ENCODE measurements at places on chromosomes 6 and 20.
A peak's percentile ranks its signal among the peaks of the same experiment; 100 is the strongest.

DNA sequence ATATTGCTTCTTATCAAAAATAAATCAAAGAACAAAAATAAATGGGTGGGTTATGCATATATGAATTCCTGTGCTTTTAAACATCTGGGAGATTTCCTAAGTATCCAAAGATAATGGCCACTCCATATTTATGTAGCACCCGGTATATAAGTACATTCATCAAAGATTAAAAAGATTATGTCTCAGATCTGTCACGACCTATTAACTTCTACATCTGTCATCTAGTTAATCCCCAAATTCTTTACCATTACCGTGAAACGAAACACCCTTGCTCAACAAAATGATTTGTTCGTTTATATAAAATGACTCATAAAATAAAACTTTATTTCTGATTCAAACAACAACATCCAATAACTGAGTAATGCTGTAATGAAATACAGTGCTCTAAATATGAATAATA lies 64.8 kb upstream of the FOXQ1 start:
- no peak for DNase-seq

DNA sequence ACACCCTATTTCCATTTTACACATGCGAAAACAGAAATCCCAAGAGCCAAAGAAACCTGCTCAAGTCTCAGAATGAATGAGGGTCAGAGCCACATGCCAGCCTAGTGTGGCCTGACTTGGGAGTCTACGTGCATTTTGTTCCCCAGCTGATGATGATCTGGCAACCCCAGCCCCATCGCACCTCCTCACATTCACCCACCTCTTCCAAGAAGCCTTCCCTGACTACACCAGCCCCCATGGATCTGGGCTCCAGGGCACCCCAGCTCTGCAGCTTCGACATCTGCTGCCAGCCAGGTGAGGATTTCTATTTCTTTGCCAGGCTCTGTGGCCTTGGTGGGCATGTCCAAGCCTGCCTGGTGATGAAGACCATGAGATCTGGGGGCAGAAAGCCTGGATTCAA lies 41.0 kb downstream of the ANGPT4 start:
- DNase-seq: no peak

DNA sequence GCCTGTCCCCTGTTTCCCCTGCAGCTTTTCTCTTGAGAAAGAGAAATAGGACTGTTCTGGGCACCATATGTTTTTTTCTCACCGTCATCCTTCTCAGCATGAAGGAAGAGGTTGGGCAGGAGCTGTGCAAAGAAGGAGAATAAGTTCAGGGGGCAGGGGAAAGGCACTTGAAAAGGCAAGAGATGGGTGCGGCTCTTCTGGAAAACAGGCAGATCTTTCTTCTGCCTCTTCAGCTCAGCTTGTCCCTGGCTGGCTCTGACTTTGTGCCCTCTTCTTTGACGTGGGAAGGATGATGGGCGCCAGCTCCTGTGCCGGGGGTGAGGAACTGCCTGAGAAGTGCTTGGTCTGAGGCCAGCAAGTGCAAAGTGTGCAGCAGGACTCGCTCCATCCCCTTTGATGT lies 206.5 kb downstream of the DOK5 start:
- DNase-seq: no peak

GRCh38 chr6:136309729-136310311 lies 20.2 kb upstream of the BCLAF1 start:
- DNase-seq: no peak

GRCh38 chr6:113903666-113904330 lies 46.7 kb downstream of the MARCKS start:
- DNase-seq: peak; percentile 48

GRCh38 chr6:137878029-137878428 lies 11.0 kb downstream of the TNFAIP3 start:
- DNase-seq: no peak

GRCh38 chr6:19866173-19866984 lies 29.2 kb downstream of the ID4 start:
- DNase-seq: no peak

GRCh38 chr6:149459761-149460160 lies 25.1 kb downstream of the ZC3H12D start:
- DNase-seq: no peak

DNA sequence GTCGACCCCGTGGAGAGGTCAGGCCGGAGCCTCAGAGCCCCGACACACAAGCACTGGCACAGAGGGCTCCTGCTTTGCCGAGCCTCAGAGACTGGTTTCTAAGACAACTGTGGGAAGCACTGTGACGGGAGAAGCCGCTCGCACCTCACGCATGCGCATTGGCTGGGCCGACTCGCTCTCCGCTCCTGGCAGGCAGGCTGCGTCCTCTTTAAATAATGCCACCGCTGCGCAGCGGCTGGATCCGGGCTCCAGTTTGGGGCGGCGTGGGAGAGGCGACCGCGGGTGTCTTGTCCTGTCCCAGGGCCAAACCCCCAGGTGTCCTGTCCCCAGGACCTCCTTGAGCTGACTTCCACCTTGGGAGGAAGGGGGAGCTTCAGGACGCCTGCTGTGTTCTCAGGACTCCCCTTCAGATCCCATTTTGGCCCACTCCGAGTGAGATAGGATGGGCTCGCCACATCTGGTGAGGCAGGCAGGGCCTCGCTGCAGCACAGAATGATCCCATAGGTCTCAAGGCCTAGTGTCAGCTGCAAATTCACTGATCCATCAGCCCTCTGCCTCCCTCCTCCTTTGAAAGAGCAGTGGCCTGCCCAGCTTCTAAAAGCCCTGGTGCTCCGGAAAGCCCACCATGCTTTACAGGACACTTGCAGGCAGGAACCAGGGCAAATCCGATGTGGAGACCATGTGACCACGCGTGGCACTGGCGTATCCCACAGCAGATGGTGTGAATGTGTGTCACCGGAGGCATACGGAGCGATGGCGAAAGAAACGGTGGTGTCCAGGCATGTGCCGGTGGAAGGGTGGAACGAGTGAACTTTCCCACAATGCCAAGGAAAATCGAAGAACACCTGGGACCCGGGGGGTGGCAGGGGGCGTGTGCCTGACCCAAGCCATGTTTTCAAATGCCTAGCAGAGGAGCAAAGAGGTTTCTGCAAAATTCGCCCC lies 169.3 kb upstream of the ZNF337 start:
- peak; percentile 63 for DNase-seq

- no peak for DNase-seq
Measured at GRCh38 chr20:46700481-46700880, 9.0 kb upstream of the SLC2A10 start.

DNA sequence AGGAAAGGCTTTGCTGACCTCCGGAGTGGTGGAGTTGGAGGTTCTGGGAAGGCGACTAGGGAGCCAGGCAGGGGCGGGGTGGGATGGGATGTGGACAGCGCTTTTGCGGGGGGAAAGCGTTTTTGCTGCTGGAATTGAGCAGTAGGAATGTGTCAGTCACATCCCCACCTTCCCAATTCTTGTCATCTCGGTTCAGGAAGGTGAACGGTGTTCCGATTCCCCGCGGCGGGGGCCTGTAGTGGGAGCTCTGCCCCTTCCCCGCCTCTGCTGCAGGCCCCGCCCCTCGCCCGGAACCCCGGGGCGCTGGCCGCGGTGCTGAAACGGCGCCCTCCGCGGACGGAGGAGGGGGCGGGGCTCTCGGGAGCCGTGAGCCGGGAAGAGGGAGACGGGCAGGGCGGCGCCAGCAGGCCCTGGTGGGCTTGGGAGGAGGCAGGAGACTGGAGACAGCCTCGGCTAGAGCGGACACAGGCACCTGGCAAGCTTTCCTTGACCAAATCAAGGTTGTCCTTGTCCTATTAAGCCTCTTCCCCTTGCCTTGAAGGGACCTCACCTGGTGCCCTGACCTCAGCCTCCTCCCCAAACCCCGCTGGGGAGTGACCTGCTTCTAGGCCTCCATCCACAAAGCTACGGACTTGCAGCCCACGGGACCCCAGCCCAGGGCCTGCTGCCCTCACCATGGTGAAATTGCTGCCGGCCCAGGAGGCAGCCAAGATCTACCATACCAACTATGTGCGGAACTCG lies at the start of gene LHFPL5:
LHFPL5 (plus strand) TSS at position 357 of the 741 bp plus-strand sequence; CDS start at position 676, 319 bp downstream.
- peak; percentile 48 for DNase-seq

- no peak for DNase-seq
Measured at GRCh38 chr20:59832406-59833363, 100.8 kb downstream of the SYCP2 start.

DNA sequence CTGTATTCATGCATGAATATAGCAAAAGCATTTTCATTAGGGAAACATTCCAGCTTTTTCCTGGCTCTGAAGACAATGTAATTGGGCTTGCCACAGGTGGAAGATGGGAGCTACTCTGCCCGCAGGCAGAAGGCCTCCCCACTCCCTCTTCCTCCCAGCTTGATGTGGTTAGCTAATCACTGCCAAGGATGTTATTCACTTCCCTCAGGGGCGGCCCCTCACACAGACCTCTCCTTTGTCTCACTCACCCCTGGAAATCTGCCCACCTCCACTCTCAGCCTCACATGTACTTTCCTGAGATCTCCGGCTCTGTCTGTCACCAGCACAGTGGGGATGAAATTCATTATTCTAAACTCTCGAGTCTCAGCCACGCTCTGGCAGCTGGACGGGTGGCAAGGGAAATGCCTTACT lies 100.7 kb downstream of the ANKRD60 start:
- no peak for DNase-seq

- no peak for DNase-seq
Measured at GRCh38 chr6:163963205-163964120, 548.9 kb downstream of the QKI start.

DNA sequence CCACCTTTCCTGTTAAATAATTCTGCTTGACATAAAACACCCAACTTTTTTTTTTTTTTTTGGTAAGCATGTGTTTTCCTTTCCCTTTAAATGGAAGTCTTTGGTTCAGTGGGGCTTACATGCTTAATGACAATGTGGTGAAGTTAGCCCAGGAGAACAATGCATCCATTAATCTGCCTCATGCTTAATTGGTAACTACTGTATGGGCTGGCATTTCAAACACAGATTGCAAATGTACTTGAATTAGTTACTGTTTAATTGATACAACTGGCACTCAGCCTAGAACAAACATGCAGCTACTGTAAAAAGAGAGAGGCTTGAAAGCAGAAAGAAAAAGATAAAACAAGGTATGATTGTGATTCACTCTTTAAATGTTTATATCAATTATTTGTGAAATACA lies 483.6 kb upstream of the NOX3 start:
- DNase-seq: no peak

DNA sequence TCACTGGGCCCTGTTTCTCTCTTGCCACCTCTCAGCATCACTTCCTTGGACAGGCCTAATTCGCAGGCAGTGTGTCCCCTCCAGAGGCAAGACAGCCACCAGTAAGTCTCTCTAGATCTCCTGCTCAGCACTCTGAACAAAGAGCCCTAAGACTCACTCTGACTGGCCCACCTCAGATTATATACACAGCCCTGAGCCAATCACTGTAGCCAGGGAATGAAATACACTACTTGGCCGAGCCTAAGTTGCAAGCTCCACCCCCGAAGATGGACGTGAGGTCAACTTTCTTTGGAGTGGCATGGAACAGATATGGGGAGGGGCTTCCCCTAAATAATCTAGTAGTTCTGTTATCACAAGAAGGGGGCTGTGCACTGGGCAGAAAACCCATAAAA lies 4.1 kb downstream of the BPI start:
- DNase-seq: no peak

DNA sequence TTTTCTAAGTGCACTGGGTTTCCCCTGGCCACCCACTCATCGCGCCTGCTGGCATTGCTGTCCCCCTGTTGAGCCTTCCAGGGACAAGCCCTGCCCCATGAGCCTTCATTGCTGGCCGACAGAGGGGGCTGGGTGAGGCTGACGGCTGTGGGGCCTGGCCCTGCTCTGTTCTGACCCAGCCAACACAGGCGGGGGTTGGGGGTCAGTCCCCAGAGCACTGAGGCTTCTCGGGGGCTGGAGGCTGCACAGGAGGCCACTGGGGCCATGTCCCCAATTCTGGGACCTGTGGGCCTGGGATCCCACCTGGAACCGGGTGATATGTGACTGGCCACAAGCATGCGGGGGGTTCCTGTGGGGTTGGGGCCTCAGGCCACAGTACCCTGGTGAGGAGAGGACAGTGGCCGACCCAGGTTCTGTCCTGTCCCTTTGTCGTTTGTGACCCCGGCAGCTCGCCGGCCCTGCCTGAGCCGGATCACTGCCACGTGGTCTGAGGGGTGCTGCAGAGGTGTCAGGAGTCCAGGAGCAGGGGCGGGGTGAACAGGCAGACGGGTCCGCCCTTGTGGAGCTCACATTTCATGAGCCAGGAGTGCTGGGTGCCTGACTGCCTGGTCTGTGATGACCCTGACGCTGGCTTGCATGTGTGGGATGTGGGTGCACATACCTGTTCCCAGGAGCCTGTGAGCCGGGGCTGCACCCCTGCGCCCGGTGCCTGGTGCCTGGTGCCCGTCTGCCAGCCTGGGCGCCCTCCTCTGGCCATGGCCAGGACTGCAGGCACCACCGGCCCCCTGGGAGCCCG lies 2.1 kb upstream of the COL20A1 start:
- no peak for DNase-seq

DNA sequence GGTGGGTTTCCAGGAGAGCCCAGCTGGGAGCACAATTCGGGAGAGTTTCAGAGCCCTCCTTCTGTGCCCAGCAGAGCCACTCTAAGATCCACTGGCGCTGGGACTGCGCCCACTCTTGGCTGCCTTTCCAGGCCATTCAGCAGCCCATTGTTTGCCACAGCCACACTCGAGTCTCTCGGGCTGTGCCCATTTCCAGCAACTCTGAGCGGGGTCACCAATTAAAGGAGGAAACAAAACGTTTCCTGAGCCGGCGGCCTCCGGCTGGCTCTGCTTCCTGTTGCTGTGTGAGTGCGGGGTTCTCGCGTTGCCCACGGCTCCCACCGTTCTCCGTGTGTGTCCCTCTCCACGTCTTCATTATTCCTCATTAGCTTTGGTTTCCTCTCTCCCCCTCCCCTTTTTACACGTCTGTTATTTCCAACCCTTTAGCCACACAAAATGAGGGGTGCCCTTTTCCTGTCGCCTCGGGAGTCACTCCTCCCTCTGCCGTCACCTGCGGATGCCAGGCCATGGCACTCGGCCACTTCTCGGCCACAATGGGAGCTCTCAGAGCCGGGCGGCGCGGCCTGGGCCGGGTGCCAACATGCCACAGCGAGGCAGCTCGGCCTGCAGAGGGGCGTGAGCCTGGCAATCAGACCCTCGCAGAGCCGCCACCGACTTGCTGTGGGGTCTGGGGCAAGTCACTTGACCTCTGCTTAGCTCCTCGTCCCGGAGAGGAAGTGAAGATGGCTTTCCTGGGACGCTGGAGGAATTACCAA lies 94.3 kb upstream of the NKX2-2 start:
- no peak for DNase-seq

DNA sequence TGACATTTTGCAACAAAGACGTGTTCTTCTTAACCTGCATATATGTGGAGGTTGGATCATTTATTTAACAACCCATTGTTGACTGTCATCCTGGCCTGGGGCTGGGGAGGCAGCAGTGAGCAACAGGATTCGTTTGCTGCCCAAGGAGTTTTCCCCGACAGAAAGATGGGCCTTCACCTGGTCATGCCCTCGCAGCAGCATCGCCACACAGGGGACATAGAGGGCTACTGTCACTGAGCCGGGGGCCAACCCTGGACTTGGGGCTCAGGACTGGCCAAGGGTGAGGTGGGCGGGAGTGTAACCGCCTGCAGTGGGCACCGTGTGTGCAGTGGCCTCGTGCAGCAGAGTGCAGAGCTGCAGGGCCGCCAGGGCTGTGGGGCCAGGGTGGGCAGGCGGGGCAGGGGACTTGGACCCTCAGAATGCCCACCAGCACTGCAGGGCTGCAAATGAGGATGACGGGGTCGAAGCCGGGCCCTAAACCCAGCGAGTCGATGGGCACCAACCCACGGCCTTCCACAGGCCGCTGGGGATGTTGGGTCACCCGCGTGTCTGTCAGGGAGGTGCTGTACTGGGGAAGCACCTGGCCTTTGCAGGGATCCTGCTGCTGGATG lies 11.8 kb downstream of the DUSP22 start:
- no peak for DNase-seq

GRCh38 chr6:34589691-34590090 lies 33.6 kb upstream of the SPDEF start:
- no peak for DNase-seq

- no peak for DNase-seq
Measured at GRCh38 chr6:34457382-34457741, 8.5 kb upstream of the PACSIN1 start.

All from right lung (tissue), 10 donors.